ENCODE measurements at places on chromosomes 3 and 15.

- DNase-seq = no peak
These were observed 1045.7 kb upstream of the CFAP20DC start for GRCh38 chr3:60095516-60095915.

DNA sequence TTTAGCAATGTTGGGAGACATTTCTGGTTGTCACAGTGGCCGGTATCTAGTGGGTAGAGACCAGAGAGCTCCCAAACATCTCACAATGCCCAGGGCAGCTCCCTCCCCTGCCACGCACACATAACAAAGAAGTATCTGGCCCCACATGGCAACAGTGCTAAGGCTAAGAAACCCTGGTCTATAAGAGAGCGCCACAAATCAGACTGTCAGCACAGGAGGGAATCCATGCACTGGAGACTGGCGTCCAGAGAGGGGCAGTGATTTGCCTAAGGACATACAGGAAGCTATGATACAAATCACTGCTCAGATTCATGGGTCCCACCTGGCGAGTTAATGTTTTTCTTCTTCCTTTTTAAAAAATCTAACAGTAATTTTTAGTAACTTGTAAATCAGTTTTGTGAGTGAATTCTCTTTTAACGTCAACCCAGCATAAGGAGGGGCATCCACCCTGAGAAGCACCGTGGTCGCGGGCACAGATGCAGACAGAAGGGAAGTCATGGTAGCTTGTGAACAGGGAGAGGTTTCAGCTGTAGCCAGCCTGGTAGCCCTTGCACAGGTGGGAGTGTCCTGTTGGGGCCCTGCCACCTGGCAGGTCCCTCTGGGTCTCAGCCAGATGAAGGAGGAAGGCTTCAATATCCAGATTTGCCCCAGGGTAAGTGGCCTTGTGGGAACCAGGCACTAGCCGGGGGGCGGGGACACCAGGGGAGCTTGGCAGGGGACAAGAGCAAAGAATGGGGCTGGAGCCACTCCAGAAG, 8.7 kb downstream of the ISG20 start:
- DNase-seq = no peak

DNA sequence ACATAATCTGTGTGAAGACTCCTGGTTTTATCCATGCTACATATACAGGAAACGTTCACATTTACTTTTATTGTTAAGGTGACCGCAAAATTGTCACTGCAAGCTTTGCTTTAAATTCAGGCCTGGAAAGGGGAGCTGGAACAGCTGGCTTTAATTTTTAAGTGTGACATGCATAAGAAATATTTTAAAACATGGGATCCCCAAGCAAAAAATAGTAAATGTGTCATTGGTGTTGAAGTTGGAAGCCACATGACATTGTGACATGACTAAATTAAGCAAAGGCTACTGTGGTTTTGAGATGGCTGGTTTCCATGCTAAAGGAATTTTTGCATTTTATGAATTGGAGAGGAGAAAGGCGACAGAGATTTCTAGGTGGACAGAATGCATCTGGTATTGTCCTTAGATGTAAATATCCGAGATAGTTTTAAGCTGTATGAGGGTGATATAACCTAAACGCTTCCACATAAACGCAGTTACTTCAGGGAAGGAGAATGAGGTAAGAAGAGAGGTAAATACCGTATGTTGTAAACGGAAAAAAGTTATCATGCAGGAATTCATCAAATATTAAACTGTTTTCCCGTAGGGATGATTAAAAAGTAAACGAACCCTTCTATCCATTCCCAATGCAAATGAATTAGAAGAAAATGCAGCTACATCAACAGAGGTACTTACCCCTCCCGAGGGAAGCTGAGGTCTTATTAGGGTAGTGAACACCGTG, 927 bp upstream of the FYTTD1 start:
- no peak for DNase-seq

- DNase-seq = no peak
These were observed 165.2 kb upstream of the MYRIP start for GRCh38 chr3:39644176-39644575.

- DNase-seq = no peak
These were observed 25.8 kb upstream of the PIAS1 start for GRCh38 chr15:68028137-68028887.

DNA sequence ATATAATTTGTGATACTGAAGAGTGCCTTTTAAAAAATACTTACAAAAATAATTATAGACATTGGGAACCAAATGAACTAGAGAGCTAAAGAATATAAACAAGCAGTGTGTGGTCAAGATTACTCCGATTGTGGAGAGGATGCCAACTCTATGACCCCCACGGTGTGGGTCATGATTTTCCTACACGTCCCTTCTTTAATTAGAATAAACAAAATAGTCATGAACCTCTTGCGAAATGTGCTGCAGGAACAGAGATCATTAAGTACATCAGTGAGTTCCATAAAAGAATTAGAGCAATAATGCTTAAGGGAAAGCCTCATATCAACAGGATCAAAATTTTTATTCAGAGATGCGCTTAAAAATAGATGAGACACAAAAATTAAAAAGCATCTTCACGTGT, 476.6 kb upstream of the ROBO1 start:
- no peak for DNase-seq

DNA sequence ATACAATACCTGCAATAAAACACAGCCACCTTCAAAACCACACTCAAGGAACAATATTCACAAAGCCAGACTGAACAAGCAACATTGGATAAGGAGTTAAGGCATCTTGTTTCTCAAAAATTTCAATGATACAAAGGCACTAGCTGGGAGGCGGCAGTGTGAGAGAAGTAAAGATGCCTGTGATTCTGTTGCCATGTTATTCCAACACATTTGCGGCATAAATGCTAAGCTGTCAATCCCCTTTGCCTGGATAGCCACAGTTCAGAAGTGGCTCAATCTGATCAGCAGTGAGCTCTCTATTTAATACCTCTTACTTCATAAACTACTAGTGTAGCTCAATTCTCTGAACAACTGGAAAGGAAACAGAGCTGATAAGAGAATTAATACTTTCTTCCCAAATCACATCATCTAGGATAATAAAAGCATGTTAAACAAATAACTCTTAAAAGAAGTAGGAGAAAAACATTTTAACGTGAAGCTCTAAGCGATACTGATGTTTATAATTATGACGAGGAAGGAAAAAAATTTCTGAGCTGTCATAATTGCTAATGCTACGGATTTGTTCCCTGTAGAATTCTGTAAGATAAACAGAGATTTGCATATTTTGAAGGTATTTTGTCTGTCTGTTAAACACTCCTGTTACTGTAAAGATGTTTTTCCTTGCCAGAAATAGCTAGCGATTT, 358.4 kb downstream of the FOXP1 start:
- DNase-seq = no peak

- DNase-seq = no peak
These were observed 30.2 kb downstream of the PTPN23 start for GRCh38 chr3:47410801-47411646.

DNA sequence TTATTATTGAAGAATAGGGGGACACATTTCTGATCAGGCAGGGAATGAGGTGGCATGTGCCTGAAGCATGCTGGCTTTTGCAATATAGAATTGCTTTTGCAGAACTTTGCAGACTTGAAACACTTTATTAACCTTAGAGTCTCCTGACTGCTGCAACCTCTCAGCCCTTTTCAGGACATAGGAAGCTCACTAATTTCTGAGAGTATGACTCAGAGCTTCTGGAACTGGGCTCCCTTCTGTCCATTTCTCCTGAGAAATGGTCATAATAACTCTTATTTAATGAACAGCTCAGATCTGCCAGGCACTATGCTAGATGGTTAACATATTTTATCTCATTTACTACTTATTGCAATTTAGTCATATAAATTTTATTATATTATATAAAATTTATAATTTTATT, 38.6 kb upstream of the DGKG start:
- no peak for DNase-seq

GRCh38 chr3:150293401-150294001, 114.6 kb upstream of the TSC22D2 start:
- DNase-seq = no peak

GRCh38 chr15:50778086-50778485, 12.6 kb upstream of the SPPL2A start:
- DNase-seq = no peak

GRCh38 chr3:197682713-197683112, 54.0 kb downstream of the RUBCN start:
- DNase-seq = no peak

DNA sequence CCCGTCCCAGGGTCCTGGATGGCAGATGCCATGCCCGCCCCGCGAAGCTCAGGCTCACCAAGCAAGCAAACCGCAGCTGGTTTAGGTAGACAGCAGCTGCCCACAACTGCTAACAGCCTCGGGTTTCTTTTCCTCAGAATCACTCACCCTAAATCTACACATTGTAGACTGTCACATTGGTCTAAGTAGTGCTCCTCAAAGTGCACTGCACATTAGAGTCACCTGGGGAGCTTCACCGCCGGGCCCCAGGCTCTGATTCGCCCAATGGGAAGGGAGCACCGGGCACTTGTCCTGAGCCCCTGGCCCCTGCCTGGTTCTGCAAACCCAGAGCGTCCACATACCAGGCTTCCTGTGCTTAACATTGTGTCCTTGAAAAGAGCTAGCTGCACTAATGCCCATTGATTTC, 752 bp downstream of the OCA2 start:
- DNase-seq = no peak

DNA sequence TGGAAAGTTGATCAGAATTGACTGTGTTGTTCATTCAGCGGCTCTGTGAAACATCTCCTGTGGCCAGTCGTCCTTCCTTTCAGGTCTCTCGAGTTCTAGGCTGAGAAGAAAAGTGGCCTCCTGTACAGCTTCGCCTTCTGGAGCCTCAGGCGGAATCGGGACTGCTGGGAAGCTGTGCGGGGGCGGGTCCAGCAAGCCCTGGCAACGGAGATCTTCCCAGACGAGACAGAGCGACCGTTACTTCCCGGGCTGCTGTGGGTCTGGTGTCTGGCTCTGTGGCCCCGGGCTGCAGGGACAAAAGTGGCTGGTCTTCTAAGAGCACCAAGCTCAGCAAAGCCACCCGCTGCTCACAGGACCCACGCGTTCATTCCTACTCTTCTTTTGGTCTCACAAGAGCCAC, 88.6 kb upstream of the CACNA2D3 start:
- DNase-seq = no peak

GRCh38 chr15:43279496-43279895, 12.8 kb upstream of the TGM5 start:
- no peak for DNase-seq

DNA sequence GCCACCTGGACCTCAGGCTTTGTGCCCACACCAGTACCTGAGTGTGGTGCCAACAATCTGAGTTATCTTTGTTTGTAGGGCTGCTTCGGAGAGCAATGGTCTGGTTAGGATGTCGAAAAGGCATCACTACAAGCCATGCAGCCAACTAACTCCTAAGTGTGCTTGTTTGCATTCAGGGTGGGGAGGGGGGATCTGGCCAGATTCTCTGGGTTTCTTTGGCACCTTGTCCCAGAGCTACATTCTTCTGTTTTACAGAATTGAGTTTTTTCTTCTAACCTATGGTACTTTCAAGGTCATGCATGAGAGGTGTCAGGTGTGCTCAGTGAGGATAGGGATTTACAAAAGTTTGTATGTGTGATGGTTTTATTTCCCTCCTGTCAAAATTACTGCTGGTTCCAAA, 391.4 kb upstream of the RARB start:
- no peak for DNase-seq

DNA sequence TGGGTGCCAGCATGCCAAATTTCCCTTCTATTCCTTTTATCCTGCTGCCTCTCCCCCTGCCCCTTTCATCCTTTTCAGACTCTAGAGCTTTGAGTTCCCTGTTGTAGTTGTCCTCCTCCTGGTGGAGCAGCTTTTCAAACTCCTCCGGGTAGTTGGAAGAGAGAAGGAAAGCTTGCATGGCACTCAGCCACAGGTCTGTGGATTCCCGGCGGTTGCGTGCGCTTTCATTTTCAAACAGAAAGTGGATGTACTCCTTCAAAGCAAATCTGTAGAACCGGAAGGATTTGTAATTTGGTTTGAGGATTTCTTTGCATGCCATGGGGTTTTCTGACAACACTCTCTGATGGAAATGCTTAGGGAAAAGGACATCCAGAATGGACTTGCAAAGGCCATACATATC, 68.1 kb upstream of the DCLK3 start:
- no peak for DNase-seq

- no peak for DNase-seq
These were observed 122.0 kb upstream of the ALDH1A3 start for GRCh38 chr15:100757661-100758060.

- DNase-seq = no peak
These were observed 27.5 kb upstream of the SH3BP5 start for GRCh38 chr3:15359677-15360397.

DNA sequence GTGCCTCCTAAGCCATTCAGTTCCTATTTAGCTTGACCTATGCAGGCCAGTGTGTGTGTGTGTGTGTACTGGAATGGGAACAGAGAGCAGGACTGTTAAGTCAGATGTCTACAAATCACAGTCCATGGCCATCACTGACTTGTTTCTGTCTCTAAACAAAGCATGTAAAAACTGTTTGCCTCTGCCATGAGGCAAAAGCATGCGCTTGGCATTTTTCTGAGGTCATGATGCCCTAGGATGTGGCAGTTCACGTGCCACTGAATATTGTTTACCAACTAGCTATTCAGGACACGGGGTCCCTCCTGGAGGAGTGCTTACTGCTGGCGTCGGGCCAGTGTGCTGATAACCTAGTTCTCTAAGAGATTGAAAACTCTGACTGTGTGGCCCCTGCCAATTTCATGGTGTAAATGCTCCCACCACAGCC, 8.2 kb upstream of the ATP13A3 start:
- DNase-seq = no peak

DNA sequence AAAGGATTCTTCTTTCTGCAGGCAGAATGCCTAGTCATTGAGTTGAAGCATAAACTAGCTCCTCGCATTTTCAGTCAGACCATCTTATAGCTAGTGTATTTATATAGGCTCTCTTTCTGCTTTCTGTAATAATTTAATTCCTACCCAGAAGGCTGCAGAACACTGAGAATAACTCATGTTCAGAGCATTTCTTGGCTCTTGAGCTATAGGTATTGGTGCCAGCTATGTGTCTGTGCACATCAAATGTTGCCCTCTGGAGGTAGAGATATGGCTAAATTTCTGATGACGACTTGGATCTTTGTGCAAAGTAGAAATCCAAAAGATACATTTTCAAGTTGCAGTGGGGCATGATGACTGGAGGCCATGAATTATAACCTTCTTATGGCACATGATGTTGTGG, 336.2 kb upstream of the TPM1 start:
- no peak for DNase-seq

GRCh38 chr3:34200576-34200975, 402.1 kb downstream of the PDCD6IP start:
- no peak for DNase-seq

GRCh38 chr3:97699889-97700288, 64.7 kb upstream of the ARL6 start:
- no peak for DNase-seq

GRCh38 chr3:188749010-188749617, 422.7 kb upstream of the TPRG1 start:
- DNase-seq = peak; percentile 59

All from CD4-positive, alpha-beta memory T cell (primary cell).